NCI-H187 (cell line): ENCODE measurements at places on chromosomes 3 and 15.

DNA sequence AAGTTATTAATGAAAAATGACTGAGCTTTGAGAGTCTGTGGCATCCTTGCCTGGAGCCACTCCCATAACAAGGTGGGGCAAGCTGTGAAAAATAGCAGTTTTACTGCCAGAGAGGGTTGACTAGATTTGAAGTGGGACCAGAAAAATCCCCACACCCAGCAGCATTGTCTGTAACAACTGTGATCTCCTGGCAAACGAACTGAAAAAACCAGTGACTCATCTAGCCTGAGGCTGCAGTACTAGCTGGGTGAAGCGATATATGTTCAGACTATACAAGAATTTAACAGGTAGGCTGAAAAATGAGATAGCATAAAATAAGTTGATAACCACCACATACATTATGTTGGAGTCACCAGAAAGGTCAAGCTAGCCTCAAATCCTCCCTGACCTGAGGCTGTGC is 64.0 kb downstream of the DPH6 start:
- no peak for DNase-seq

DNA sequence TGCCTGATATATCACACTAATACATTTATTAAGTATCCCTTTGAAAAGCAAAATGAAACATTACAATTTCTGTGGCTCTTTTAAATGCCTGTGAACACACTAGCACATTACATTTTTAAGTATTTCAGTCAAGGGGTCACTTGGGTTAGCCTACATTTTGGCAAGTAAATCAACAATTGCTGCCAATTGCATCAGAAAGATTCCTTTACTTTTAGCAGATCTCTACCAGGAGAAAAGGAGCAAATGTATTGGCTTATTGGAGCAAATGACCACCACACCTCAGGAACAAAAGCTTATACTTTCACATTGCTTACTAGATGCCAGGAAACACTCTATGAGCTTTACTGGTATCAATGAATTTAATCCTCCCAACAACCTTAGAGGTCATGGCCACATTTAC is 947.1 kb downstream of the FHIT start:
- no peak for DNase-seq

DNA sequence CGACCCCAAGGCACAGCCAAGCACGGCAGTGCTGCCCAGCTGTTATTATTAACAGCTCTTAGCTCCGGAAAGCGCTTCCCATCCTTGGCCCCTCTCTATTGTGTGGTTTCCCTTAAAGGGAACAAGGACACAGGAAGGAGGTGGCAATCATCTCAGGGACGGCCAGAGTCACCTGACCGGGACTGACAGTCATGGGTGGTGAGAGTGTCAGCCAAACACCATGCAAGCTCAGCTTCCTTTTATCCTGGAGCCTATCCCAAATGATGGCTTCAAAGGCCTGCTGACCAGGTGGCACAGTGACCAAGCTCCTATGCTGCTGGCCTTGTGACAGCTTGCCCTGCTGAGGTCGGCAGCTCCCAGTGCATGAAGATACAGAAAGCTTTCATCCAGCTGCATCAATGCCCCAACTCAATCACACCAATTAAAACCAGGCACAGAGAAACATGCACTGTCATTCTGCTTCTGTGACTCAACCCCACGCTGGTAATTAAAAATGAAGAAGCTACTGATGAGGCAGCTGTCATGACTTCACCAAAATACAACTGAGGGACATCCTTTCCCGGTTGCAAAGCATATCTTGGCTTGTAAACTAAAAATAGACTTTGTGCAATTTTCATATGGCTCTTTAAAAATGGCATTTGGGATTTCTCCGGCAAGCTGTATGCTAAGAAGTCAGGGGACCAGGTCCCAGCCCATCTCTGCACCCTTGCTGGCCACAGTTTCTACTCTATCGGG is 34.0 kb downstream of the PCSK6 start:
- DNase-seq, result no peak

- DNase-seq, result no peak
Measured at GRCh38 chr15:46854564-46854963, 862.7 kb upstream of the SEMA6D start.

DNA sequence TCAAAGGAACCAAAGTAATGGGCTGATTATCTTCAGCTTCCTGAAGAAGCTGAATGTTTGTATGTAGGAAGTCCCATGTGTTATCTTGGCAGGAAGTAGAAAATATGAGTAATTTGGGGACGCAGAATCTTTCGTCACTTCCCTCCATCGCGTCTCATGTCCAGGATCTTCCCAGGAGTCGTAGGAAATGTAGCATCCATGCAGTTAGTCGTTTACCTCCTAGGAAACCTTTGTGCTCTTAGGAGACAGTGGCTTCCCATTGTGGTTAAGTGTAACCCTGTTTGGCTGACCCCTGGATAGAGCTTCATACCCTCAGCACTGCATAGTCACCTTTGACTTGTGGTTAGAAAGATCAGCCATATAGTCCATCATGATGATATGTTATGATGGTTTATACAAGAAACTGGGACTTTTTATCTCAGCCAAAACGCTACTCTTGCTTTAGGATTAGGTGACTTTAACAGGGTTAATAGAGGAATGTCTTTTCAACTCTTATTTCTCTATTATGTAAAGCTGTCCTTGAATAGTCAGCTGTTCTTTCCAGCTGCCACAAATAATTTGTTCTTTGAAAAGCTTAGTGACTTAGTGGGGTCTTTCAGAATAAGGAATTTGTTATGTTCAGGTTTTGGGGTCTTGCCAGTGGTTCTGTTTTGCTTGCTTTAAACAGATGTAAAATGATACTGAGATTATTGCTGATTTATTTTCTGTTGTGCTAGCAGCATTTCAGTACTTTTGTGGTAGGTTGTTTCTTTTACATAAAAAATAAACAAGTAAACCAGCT is 92.2 kb downstream of the KLHL25 start:
- DNase-seq, result no peak

- no peak for DNase-seq
Measured at GRCh38 chr3:190404715-190405114, 16.8 kb downstream of the CLDN16 start.

DNA sequence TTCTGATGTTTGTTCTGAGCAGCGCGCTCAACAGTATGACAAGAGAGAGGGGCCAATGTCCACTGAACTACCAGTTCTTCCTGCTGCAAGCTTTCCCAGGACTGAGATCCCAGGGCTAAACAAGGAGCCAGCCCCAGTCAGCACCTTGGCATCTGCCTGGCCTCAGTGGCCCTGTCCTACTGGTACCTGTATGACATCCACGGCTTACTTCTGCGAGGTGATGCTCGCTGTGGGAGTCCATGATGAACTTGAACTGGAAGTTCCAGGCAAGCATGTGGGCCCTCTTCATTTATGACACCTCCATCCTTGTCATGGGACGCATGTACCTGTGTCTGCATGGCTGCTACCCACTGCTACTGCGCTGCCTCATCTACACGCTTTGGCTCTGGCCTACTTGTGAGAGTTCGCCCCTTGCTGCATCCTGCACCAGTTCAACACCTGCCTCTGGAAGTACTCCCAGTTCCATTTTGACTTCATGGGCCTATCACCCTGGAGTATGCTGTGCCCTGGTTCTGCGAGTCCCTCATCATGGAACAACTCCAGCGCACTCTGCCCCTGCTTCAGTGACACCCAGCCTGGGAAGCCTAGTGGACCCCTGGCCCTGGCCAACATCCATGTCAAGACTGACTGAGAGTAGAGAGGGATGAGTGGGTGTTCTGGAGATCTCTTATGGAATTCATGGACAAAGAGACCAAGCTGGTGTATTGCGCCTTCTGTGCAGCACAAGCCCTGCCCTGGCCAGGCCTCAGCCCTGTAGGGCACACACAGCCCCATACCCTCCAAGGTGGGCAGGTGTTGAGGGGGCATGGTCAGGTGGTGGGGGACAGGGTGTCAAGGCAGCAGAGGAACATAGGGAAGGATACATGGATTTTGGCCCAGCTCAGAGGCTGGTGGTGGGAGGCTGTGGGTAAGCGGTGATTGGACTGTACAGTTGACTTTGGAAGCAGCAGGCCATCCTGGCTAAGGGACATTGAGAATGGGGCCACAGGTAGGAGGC is 246.8 kb downstream of the NLGN1 start:
- no peak for DNase-seq

DNA sequence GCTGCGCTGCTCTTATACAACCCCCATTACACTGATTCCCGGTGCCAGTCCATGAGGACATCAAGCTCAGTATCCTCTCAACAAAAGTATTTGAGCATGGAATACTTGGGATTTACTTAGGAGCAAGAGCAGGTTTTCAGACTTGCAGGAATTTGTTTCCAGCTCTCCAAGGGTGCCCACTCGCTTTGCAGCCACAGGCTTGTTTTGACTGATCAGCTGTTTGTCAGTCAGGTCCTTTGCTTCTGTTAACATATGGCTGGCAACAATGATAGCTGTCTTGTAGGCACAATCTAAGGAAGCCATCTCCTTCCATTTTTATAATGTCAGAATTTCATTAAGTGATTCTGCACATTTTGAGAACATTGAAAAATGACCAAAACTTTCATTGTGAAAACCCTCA is 38.2 kb upstream of the MCF2L2 start:
- no peak for DNase-seq

GRCh38 chr3:31159331-31160039 is 265.0 kb upstream of the GADL1 start:
- no peak for DNase-seq

DNA sequence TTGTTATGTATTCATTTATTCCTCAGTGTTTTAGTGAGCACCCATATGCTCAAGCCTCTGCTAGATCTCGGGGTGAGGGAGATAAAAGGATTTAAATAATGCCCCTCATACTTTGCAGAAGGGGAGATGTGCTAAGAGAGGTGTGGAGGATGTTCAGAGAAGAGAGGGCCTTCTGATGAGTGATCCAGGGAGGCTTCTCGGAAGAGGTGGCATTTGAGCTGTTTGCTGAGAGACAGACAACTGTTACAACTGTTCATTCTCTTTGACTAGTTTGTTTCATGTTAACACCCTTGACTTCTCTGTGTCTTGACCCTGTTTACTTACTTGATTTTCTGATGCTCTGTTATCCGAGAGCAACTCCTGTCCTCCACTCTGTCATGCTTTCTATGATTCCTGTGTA is 34.5 kb downstream of the MFSD1 start:
- no peak for DNase-seq

GRCh38 chr15:31278544-31279220 is 48.0 kb upstream of the KLF13 start:
- DNase-seq, result no peak

GRCh38 chr3:182603501-182603900 is 189.8 kb upstream of the ATP11B start:
- no peak for DNase-seq

GRCh38 chr3:99862208-99862607 is 44.5 kb downstream of the CMSS1 start:
- DNase-seq, result no peak

GRCh38 chr15:101168463-101168824 is 83.4 kb downstream of the CHSY1 start:
- no peak for DNase-seq

- no peak for DNase-seq
Measured at GRCh38 chr3:101574388-101575112, 570 bp downstream of the PCNP start.

GRCh38 chr3:13012221-13012691 is 61.0 kb downstream of the IQSEC1 start:
- no peak for DNase-seq

DNA sequence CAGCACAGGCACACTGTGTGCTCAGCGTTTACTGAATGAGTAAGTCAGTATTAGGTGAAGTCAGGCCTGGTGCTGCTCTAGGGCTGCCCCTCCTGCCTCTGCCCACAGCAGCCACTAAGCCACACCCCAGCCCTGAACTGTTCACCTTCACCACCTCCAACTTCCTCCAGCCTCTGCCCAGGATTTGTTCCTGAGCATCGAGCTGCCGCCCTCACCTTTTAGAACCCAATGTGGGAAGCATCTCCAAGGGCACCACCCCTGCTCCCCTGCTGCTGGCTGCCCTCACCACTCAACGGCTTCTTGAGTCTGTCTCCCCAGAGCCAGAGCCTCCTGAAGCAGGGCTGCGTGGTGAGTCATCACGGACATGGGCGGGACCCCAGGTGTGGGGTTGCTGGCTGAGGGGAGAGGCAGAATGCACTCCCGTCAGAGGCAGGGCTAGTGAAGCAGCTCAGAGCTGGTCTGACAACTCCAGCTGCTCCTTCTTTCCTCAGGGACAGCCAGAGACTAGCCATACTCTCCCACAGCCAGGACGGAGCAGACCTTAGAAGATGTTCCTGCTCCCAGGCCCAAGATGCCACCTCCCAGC is 5.8 kb downstream of the HYAL2 start:
- DNase-seq, result peak; percentile 11

- DNase-seq, result no peak
Measured at GRCh38 chr15:60949039-60949977, 279.8 kb downstream of the RORA start.

DNA sequence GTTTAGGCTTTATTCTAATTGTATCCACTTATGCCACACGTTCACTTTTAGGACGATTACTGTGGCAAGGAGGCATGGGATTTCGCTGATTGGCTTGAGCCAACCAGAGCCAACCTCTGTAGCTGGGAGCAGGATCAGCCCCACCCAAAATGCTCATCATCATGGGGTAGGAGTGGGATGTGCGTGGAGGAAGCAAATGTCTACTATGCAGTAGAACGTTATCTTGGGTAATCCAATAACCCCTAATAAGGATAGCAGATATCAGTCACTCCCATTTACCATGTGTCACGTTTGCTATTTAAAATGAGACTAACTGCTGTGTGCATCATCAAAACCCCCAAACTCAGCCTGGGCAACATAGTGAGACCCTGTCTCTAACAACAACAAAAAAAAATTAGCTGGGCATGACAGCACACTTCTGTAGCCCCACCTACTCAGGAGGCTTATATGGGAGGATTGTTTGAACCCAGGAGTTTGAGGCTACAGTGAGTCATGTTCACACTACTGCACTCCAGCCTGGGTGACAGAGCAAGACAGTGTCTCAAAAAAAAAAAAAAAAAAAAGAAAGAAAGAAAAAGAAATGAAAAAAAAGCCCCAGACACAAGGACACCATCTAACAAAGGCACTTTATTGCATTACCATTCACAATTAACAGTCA is 17.8 kb upstream of the ITGB5 start:
- DNase-seq, result no peak

GRCh38 chr3:135558150-135558783 is 407.3 kb upstream of the PPP2R3A start:
- DNase-seq, result no peak

DNA sequence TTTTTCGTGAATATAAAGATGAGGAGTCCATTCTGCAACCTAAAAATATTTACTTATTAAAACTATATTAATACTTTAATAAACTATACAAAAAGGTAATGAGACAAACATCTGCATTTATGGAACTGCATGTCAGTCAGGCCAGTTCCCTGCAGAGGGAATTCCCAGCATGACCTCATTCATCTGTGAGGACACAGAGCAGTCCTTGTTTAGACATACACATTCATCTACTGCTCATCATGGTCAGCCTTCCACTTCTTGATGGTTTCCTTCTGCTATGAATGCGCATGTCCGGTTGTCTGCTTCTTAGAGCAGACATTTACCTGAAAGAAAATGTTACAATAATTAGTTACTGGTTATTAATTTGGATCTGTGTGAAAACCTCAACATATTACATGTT is 3.3 kb upstream of the ACTR8 start:
- DNase-seq, result no peak
